Spleen (tissue), 13 donors: ENCODE measurements at places on chromosomes 1 and 21.

GRCh38 chr1:17190010-17190995, 14.6 kb upstream of the PADI1 start:
- DNase-seq: no peak

DNA sequence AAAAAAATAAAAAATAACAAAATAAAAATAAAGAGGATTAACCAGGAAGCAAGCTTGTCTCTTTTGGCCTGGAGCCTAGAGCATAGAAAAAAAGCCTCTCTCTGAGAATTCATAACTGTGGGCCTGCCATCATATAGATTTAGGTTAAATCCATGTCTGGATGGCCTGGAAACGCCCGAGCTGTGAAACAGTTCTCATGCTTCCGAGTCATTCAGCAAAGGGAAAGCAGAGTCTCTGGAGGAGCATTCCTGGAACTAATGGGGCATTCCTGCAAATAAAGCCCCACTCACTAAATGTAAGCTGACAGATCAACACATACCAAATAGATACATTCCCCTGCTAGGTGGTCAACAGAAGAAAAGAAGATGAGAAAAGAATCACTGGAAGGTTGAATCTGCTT, 75.8 kb upstream of the GNG4 start:
- no peak for DNase-seq

- no peak for DNase-seq
Measured at GRCh38 chr1:163596541-163597258, 274.9 kb downstream of the NUF2 start.

- DNase-seq: no peak
Measured at GRCh38 chr1:46310321-46310720, 6.8 kb downstream of the UQCRH start.

DNA sequence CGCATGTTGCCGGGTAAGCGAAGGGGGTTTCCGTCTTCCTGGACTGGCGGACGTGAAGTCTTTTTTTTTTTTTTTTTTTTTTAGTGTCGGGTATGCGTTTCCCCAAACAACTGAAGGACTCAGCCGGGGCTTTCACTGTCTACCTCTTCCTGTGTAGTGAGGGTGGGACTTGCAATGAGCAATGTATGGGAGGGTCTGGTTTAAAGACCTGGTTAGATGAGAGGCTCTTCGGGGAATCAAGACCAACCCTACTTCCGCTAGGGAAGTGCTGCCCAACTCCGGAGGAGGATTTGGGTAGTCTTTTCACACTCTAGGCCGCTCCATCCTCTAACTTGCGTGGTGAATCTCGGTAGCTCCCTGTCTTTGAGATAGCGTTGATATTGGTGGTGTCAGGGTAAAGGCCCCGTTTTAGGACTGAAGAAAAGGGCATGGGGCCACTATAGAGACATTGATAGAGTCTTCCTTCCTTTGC, 754 bp downstream of the PRRC2C start:
- DNase-seq: no peak

GRCh38 chr1:107698161-107698560, 266.8 kb downstream of the VAV3 start:
- DNase-seq: no peak

- DNase-seq: no peak
Measured at GRCh38 chr21:37273440-37273839, 6.3 kb upstream of the VPS26C start.
